Brain pericyte (primary cell): ENCODE measurements at places on chromosomes 11 and 22.

GRCh38 chr11:95135155-95135554 lies 45.5 kb downstream of the ENDOD1 start:
- DNase-seq: no peak

DNA sequence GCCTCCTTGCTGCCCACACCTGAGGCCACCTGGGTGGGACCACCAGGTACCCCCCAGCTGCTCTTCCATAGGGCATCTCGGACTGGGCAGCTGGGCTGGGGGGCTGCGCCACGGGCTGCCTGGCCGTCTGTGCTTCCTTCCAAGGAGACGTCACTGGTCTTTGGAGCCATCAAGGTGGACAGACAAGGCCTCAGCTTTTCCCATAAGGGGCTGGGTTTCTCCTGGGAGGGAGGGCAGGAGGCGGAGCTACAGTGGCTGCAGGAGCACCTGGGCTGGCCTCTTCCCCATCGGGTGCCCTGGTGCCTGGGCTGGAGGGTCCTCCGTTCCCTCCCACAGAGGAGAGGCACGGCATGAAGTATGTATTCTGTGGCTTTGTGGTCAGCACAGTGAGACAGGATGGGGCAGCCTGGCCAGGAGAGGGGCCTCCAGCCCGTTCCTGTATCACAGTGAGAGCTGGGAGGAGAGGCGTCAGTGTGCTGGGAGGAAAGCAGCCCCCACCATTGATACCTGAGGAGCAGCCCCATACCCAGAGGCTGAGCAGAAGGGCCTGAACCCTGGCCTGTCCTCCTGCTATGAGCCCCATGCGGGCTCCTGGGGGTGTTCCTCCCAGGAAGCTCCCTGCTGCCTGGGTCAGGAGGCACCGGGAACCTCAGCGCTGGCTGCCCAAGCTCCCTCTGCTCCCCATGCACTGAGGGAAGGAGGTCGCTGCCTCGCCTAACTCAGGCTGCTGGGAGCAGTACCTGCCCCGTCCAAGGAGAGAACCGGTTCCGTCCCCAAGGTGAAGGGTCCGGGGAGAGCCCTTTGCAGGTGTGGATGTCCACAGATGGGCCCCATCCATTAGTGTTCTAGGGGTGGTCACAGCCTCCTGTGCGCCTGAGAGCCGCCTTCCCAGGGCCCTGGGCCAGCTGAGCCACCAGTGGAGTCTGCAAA lies 1075.0 kb downstream of the BRD1 start:
- DNase-seq: no peak

DNA sequence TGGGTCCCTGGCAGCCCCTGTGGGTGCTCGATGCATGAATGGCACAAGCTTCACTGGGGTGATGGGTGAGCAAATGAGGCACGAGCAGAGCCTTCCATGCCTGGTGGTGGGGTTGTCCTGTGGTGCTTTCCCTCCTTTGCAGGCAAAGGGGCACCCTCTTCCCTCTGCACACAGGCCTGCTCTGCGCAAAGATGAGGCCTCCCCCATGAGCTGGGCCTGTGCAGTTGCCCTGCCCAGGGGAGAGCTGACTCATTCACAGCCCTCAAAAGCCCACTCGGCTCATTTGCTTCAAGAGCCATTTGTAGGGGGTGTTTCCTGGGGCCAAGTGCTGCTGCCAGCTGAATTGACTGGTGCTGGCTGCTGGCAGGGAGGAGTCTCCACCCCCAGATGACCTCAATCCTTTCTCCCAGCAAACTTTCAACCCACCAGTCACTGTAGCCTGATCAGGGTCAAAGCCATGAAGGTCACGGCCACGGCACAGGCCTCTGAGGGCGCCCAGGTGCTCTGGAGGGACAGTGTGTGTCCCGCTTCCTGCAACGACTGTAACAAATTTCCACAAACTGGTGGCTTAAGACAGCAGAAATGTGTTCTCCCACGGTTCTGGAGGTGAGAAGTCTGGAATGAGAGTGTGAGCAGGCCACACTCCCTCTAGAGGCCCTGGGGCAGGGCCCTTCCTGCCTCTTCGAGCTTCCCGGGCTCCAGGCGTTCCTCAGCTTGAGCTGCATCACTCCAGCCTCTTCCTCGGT lies 48.8 kb upstream of the ANO1 start:
- DNase-seq: no peak

DNA sequence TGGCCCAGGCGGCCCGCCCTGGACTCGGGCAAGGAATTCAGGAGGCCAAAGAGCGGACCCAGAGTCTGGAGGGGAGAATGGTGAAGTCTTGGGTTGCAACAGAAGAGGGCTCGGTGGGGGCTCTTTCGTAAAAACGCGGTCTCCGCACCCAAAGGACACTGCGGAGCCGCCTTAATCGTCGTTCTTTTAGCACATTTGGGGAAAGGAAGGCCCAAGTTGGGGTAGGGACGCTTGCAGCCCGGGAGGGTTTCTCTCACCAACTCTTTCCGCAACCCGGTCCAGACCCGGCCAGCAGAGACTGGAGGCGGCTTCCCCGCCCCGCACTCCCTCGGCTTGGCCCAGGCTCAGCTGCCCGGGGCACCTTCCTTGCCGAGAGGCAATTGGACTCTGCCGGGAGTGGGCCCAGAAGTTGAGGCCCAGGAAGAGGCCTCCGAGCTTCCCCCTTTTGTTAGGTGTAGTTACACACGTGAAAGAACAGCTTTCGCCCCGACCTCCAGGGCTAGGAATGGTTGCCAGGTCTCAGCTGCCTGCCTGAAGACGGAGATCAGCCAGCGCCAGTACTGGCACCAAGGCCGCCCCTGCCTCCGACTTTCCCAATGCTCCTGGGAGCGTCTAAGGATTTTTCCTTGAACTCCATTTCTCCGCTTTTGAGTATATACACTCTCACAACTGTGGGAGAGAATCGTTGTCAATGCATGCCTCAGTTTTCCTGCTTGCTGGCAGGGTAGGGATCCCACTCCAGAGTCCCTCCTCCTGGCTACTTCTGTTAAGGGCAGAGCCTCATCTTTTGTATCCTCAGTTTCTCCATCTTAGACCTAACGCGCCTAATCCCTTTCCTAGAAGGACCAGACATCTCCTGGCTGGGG lies 3.7 kb downstream of the ALX4 start:
- DNase-seq: no peak

GRCh38 chr22:19761725-19762567 lies 1.4 kb downstream of the TBX1 start:
- DNase-seq: no peak

DNA sequence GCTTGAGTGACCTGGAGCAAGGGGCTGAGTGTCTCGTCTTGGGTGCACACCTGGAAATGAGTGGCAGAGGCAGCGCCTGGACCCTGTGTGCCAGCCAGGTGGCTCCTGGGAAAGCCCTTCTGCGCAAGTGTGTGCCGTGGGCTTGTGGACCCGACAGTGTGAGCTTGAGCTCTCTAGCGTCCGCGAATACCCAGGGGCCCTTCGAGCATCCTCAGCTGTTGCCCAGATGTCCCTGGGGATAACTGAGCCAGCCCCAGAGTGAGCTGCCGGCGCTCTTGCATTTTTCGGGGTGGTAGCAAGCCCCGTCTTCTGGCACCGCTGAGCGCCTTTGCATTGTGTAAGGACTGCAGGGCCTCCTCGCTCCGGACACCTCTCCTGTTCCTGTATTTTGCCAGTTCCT lies 399.2 kb downstream of the TBC1D22A start:
- DNase-seq: no peak

- DNase-seq: no peak
Observed at GRCh38 chr11:131465746-131466145, 95.3 kb downstream of the NTM start.

DNA sequence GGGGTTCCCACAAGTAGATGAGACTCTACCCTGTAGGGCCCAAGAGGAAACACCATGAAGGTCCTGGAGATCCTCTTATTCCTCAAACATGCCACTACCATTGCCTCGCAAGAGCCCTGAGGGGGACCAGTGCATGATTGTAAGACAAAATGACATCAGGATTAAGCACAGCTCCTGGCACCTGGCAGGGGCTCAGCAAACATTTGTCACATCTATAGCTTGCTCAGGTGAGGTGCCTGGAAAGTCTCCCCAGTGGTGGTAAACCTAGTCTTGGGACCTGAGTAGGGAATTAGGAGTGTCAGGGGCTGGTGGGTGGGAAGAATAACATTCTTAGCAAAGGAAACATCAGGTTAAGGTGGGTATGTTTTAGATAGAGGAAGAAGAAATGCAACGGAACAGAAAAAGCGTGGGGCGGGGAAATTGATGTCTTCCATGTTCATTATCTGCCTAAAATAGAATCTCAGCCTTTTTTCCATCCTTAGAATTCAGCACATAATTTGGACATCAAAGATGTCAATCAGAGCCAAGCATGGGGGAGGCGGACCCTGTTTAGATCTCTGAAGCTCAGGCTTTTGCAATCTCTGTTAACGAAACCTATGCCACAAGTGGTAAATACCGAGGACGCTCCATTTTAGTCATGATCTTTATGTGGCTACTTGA lies 924 bp downstream of the YPEL1 start:
- no peak for DNase-seq

DNA sequence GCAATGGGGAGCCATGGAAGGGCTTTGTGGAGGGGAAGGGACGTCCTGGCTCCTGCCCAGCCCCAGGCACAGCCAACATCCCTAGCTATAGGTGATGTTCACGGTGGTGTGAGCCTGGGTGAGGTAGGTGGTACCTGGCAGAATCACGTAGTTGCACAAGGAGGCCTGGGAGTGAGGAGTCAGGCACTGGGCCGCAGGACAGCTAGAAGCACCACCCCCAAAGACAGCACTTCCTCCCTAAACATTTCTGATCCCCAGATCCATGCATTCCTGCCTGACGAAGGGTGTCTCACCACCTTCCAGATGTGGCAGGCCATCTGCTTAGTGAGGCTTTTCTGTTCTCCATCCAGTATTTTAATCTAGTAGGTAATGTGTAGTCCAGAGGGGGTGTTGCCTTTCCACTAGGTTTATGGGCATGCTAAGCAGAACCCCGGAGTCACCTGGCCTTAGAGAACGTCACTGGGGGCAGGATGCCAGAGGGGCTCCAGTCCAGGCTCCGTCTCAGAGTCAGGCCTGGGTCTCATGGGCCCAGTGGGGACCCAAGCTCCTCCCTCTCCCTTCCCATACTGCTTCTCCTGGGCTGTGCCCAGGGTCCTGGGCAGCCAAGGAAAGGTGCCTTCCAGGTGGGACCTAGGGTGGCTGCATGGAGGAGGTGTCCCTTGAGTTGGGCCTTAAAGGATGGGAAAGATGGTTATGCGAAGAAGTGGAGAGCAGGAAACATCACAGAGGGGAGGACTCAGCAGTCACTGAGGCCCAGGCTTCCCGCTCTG lies 56.2 kb downstream of the OTOG start:
- no peak for DNase-seq

DNA sequence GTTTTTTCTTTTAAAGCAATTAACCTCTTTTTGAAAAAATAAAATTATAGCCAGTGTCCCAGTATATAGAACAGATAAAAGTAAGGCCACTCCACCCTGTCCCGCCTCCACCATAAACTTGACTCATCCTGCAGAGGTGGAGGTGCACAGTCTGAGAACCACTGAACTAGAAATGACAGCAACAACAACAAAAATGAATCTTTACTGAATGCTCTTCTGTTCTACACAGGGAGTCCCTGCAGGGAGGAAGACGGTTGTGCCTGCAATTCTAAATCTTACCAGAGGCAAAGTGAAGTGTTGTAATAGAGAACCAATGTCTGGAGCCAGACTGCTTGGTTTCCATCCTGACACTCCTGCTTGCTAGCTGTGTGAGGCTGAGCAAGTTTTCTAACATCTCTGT lies 162.3 kb downstream of the FBXO7 start:
- no peak for DNase-seq

DNA sequence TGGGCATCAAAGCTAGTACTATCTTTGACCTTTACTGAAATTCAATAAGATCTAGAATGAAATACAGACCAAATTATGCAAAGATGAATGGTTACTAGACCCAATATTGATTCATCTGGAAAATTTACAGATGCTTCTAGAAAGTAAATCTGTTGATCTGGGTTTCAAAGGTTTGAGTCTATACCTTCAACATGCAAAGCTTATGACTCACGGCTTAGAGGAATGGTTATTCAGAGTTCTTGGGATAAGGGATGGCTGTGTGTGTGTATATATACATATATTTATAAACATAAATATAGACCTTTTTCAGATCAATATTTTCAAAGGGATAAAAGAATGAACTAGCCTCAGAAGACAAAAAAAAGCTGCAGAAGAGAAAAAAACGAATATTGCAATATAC lies 1.3 kb downstream of the SPTY2D1 start:
- no peak for DNase-seq

GRCh38 chr11:13098063-13098462 lies 88.9 kb downstream of the RASSF10 start:
- no peak for DNase-seq

- no peak for DNase-seq
Observed at GRCh38 chr11:68436985-68437926, 23.3 kb upstream of the PPP6R3 start.

- no peak for DNase-seq
Observed at GRCh38 chr11:120907971-120908370, 115.9 kb upstream of the TBCEL start.

DNA sequence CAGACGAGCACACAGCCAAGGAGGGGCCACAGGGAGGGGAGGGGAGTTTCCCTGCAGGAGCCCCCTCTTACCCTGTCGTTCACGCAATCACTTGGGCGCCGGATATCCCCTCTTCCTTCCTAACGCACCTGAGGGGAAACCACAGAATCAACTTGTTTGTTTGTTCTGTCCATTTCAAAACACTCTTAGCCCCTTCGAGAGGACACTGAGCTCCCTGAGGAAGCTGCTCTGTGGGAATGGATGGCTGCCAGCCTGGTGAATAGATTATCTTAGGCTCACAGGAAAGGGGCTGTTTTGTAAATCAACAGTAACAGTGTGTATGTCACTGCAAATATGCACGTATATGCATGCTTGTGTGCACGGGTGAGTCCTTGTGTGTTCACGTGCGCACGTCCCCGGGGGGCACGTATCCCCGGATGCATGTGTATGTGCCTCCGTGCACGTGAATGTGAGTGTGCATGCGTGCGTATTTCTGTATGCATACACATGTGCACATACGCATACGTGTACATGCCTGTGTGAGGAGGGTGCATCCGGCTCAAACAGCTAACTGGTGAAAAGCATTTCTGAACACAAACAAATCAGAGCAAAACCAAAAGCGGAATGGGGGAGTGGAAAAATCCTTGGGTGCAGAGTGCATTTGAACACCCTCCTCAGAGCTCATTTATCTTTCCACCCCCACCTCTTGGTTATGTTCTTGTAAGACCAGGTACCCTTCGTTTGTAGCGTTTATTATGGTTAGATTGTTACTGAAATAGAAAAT lies 7.2 kb downstream of the ARSA start:
- DNase-seq: no peak

- no peak for DNase-seq
Observed at GRCh38 chr11:122963961-122964360, 17.7 kb downstream of the BSX start.

GRCh38 chr11:59247531-59248227 lies 35.0 kb upstream of the MPEG1 start:
- no peak for DNase-seq

DNA sequence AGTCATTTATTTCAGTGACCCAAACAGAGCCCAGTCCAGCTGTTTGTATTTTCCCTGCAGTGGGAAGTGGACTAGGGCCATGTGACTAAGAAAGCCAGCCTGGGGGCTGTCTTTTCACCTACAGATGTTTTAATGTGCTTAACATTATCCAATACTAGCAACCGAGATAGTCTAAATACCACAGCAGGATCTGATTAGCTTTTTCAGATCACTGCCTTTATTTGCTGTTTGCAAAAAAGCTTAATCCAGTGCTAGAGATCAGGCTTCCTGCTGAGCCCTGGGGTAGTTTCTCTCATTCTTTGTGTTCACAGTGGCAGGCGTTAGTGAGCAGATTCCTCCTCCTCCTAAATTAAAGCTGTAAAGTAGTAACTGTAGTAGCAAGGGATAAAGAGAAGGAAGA lies 35.0 kb downstream of the ZC3H12C start:
- DNase-seq: no peak
